ENCODE measurements at places on chromosomes 4 and X.

DNA sequence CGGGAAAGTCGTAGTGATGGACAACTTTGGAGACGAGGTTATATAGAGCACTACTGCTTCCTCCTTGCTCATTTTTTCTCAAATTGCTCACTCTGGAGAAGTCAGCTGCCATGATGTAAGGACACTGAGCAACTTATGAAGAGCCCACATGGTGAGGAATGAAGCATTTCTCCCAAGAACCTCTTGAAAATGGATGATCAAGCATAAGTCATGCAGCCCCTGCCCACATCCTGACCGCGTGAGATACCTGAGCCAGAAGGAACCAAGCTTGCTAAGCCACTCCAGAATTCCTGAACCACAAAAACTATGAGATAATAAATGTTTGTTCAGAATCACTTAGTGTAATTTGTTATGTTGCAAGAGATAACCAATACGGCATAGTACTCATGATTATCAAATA, 42.8 kb downstream of the PDE5A start:
- DNase-seq: no peak

DNA sequence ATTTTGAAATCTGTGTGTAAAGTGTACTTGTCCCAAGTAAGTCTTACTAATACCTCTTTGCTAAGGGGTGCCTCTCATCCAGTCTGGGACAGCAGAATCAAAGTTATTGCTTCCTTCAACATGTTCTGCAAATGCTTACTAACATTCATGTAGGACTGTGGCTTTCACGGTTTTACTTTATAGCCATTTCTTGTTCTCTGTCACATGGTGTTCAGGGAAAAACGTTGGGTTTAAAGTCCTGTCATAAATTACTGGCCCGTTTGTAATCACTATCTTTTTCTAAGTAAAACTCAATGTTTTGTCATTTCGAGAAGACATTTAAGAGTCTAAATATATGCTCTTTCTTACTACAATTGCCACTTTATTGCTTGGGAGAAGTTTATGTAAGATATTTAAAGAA, 321.1 kb downstream of the STIM2 start:
- no peak for DNase-seq

- no peak for DNase-seq
Measured at GRCh38 chr4:60805500-60806313, 394.4 kb upstream of the ADGRL3 start.

DNA sequence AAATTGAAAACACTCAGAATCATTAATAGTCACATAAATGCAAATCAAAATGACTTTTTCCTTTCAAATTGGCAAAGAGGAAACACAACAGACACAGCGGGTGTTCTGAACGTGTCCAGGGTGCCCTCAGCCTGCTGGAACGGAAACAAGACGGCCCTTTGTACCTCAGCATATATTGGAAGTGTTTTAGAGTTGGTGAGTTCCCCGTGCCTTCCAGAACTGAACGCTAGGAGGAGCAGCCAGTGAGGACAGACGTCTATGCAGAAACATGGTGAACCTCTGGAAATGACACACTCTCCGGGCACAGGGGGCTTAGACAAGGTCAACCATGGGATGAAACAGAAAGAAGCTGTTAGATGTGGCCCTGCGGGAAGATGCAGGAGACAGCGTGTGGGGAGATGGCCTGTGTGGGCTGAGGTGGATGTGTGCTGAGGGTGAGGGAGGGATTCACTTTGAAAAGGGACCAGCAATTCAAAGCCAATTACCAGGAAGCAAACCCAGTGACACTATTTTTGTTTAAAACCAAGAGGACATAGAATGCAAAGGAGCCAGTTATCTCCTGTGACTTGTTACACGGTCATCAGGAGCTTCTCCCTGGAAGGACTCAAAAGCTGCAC, 40.4 kb downstream of the RNF212 start:
- DNase-seq: no peak

DNA sequence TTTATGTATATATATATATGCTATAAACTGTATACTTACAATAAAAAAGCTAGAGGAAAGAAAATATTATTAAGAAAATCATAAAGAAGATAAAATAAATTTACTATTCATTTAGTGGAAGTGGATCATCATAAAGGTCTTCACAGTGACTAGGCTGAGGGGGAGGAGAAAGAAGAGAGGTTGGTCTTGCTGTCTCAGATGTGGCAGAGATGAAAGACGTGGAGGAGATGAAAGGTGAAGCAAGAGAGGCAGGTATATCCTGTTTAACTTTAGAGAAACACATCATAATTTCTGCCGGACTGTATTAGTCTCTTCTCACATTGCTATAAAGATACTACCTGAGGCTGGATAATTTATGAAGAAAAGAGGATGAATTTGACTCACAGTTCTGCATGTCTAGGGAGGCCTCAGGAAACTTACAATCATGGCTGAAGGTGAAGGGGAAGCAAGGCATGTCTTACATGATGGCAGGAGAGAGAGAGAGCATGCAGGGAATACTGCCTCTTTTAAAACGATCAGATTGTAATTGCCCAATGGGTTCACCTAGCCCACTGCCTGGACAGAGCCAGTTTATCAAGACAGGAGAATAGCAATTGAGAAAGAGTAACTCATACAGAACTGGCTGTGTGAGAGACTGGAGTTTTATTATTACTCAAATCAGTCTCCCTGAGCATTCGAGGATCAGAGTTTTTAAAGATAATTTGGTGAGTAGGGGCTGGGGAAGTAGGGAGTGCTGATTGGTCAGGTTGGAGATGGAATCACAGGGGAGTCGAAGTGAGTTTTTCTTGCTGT, 22.1 kb upstream of the RRAGB start:
- no peak for DNase-seq

GRCh38 chr4:152586668-152587067, 50.8 kb upstream of the FBXW7 start:
- no peak for DNase-seq

DNA sequence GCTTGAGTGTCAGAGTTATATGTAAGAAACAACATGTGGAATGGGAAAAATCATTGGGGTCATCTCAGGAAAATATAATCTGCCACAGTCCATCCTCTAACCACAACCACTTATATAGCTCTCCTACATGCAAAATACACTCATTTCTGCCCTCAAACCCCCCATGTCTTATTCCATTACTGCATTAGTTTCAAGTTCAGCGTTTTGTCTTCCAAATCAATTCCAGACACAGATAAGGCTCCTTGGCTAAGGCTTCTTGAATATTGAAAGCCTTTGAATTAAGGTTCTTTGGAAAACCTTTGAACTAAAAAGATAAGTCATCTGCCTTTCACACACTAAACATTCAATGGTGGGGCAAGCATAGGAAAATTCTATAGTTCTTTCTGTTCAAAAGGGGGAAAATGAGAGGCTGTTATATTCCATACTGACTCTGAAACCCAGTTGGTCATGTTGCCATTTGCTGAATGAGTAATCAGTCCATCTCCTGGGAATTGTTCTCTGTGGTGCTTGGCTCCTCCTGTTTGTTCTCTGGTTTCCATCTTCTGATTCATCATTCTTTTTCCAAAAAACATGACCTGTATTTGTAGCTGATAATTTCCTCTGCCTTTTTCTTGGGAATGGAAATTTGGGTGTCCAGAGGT, 218.7 kb downstream of the BMPR1B start:
- DNase-seq: no peak

GRCh38 chrX:14528629-14529289, 577 bp upstream of the GLRA2 start:
- peak; percentile 0 for DNase-seq

GRCh38 chrX:22818061-22818460, 181.7 kb upstream of the DDX53 start:
- no peak for DNase-seq

GRCh38 chr4:129751646-129752045, 655.7 kb downstream of the C4orf33 start:
- DNase-seq: no peak

DNA sequence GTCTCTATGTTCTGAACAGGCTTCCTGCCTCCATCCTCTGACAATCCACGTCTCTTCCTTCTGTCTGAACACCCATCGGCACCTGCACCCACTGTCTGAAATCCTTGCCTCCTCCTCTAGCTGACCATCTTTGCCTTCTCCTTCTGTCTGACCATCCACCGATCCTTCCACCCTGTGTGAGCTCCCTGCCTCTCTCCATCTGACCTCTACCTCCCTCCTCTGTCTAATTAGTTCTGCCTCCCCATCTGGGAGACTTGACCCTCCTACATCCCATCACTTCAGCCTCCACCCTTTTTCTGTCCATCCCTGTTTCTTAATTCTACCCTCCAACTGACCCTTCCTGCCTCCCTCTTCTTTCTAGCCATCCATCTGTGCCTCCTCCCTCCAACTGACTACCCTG, 10.0 kb downstream of the SLC38A5 start:
- DNase-seq: no peak

- DNase-seq: no peak
Measured at GRCh38 chrX:65679071-65679540, 11.7 kb downstream of the MSN start.

DNA sequence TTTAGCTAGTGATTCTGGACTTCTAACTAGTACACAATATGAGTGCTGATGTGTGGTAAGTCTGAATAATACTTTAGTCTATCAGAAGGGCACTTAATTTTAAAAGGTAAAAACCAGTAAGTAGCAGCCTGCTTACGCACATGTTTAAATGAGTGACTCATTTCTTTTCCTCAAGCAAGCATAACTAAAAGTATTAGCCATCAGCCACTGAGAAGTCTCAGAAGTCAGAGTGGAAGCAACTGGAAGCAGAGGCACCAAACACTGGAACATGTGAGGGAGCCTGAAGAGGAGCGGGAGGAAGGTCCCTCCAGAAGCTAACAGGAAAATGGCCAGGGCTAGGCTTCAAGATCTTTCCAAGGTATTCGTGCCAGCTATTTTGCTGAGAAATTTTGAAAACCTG, 257.7 kb downstream of the RAPGEF2 start:
- no peak for DNase-seq

- no peak for DNase-seq
Measured at GRCh38 chr4:118918388-118918787, 29.7 kb downstream of the SYNPO2 start.

- no peak for DNase-seq
Measured at GRCh38 chr4:101238706-101239105, 108.6 kb downstream of the PPP3CA start.

GRCh38 chrX:132565273-132565672, 76.4 kb upstream of the MBNL3 start:
- no peak for DNase-seq

DNA sequence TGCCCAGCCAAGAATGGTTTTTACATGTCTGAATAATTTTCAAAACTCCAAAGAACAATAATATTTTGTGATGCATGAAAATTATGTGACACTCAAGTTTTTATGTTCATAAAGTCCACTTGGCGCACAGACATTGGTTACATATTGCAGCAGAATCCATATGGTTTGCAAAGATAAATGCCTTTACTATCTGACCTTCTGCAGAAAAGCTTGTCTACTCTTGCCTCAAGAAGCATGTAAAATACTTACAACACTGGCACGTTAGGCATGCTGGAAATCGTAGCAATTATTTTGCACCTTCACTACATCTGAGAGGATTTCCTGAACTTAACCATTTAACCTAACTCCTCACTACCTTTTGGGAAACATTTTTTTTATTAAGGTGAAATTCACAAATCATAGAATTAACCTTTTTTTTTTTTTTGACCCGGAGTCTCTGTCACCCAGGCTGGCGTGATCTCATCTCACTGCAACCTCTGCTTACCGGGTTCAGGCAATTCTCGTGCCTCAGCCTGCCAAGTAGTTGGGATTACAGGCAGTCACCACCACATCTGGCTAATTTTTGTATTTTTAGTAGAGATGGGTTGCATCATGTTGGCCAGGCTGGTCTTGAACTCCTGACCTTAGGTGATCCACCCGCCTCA, 3.5 kb upstream of the XG start:
- DNase-seq: no peak

- no peak for DNase-seq
Measured at GRCh38 chr4:159722052-159722451, 619.2 kb downstream of the RAPGEF2 start.

- DNase-seq: peak; percentile 55
Measured at GRCh38 chrX:123833387-123833786, 26.5 kb upstream of the XIAP start.

GRCh38 chrX:1323315-1323714, 13.3 kb upstream of the IL3RA start:
- DNase-seq: peak; percentile 36

GRCh38 chr4:117664706-117665444, 369.4 kb upstream of the NDST3 start:
- DNase-seq: no peak

GRCh38 chr4:76055016-76055415, 19.1 kb upstream of the CXCL11 start:
- DNase-seq: no peak

DNA sequence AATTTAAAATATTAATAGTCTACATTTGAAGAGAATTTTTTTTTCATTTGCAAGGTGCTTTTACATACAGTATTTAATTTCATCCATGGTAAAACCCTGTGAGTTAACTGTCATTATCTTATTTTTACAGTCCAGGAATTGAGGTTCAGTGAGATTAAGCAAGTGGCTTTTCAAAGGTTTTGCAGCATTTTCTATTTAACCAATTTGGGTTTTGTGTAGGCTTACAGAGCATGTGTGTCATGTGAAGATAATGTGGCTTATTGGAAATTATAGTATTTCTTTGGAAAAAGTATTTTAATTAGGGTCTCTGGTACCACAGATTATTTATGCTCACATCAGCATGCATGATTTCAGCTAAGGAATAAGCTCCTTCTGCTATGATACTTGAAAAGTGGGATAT, 4.5 kb downstream of the XK start:
- DNase-seq: no peak

- DNase-seq: no peak
Measured at GRCh38 chrX:119240356-119240755, 4.3 kb downstream of the PGRMC1 start.

DNA sequence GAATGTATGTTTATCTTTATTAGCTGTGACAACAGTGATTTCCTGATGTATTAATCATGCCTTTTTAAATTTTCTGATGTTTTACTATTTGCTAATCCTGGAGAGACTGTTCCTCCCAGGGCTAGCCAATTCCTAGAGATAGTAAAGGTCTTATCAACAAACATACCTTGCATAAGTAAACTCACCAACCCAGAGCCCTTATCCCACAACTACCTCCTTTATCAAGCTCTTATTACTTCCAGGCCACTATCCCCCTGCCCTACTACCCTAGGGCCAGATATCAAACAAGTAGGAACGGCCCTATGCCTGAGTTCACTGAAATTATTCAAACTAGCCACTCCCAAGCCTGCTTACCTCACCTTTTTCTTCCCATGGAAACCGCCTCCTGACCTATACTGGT, 58.2 kb upstream of the NPNT start:
- DNase-seq: no peak

DNA sequence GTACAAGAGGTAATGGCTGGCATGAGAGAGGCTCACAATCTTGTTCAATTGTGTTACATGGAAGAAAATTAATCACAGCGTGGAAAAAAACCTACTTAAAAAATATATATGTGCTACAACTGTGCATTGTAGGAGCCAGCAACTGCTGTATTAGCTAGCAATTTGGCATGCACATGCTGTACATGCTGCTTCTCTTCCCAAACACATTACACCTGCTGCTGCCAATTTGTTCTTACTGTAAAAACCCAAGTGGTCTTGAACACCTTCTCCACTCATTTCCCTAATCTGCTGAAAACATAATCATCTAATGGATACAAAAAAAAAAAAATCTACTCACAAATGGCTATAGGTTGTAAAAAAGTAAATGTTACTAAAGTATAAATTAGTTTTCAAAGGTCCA, 264.2 kb downstream of the INPP4B start:
- DNase-seq: no peak

Data from memory B cell (primary cell).